ENCODE measurements at places on chromosomes 12 and 14.
A peak's percentile ranks its signal among the peaks of the same experiment; 100 is the strongest.

GRCh38 chr12:69873429-69873828 lies 48.4 kb downstream of the MYRFL start:
- DNase-seq = no peak

DNA sequence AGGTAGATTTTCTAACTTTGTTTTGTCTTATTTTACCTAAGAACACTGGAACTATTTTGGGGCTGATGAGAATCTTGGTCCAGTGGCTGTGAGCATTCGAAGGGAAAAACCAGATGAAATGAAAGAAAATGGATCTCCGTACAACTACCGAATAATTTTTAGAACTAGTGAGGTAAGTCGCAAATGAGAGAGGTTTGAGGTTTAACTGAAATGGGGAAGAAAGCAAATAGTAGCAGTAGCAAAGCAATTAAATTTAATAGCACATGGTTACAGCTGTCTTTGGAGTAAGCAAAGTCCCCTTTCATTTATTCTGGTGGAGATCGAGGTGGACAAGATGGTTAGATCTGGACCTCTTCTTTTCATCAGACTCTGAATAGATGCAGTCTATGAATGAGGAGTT lies 313.5 kb upstream of the RGS6 start:
- no peak for DNase-seq

DNA sequence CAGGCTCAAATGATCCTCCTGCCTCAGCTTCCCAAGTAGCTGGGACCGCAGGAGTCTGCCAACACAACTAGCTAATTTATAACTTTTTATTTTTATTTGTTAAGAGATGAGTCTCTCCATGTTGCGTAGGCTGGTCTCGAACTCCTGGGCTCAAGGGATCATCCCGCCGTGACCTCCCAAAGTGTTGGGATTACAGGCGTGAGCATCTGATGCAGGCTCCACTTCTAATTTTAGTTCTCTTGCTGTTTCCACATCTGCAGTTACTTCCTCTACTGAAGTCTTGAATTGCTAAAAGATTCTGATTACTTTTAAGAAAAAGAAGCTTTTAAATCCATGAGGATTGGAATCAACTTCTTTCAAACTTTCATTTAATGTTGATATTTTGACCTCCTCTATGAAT lies 13.4 kb upstream of the SNX6 start:
- DNase-seq = no peak

- no peak for DNase-seq
These were observed 8.0 kb upstream of the ANKRD9 start for GRCh38 chr14:102517392-102518062.

- no peak for DNase-seq
These were observed 622.9 kb downstream of the DIO2 start for GRCh38 chr14:79588398-79588797.

- no peak for DNase-seq
These were observed 52.3 kb upstream of the EGLN3 start for GRCh38 chr14:34003082-34003668.

DNA sequence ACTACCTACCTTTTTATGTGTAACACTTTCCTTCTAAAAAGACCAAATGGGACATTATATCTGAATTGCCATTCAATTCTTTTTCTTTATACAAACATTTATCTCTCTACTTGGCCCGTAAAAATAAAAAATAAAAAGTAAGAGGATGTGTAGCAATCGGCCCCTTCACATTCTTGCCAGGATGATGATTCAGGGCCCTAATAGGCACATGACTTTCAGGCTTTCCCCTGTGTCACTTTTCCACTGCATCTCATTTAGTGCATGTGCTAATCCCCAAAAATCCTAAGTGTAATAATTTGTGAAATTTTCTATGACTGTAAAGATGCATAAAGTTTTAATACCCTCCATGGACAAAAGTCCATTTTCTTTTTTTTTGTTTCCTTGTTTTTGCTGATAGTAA lies 23.0 kb upstream of the ATP2B1 start:
- no peak for DNase-seq

- DNase-seq = no peak
These were observed 174.7 kb downstream of the ESR2 start for GRCh38 chr14:64119500-64119899.

- no peak for DNase-seq
These were observed 128.2 kb downstream of the SLC38A6 start for GRCh38 chr14:61109288-61109687.

- DNase-seq = peak; percentile 65
These were observed 195.8 kb downstream of the FOXN3 start for GRCh38 chr14:89221109-89221810.

GRCh38 chr14:94282991-94283723 lies 9.9 kb downstream of the SERPINA10 start:
- DNase-seq = no peak

GRCh38 chr12:132772606-132773005 lies 11.0 kb upstream of the ANKLE2 start:
- DNase-seq = no peak

DNA sequence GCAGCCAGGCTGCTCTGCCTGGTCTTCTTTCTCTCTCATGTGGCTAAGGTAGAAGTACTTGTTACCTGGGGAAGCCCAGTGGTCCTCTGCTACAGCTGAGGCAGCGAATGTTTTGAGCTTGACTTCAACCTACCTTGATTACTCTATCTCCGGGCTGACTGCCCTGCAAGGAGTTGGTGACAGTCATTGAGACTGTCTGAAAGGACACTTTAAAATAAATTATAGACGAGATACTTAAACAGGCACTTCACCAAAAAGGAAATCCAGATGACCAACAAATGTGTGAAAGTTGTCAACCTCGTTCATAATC lies 474 bp upstream of the CIT start:
- no peak for DNase-seq

DNA sequence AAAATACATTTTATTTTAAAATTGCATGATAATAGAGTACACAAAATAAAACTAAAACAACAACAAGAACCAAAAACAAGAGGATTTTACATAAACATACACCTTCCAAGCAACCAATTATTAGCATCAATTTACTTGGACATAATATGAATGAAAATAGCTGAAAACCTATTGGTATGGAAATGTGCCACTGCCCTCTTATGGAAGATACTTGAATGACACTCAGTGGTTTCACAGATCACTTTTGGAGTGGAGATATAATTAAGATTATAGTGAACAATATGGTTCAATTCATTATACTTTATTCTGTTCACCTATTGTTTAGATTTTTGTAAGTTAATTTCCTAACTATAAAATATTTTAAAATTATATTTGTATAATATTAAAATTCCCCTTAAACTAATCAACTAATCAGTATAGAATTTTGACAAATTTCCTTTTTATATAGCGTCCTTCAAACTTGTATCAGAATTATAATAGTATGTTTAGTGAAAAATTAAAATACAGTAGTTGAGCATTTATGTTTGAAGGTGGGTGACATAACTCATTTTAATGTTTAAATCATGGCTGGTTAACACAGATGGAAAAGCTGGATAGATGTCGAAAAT lies 70.1 kb downstream of the SLC6A15 start:
- DNase-seq = peak; percentile 4

- DNase-seq = peak; percentile 2
These were observed 47.2 kb upstream of the GARIN6 start for GRCh38 chr12:99600388-99600787.

GRCh38 chr14:36874396-36875138 lies 212.9 kb downstream of the PAX9 start:
- peak; percentile 68 for DNase-seq

DNA sequence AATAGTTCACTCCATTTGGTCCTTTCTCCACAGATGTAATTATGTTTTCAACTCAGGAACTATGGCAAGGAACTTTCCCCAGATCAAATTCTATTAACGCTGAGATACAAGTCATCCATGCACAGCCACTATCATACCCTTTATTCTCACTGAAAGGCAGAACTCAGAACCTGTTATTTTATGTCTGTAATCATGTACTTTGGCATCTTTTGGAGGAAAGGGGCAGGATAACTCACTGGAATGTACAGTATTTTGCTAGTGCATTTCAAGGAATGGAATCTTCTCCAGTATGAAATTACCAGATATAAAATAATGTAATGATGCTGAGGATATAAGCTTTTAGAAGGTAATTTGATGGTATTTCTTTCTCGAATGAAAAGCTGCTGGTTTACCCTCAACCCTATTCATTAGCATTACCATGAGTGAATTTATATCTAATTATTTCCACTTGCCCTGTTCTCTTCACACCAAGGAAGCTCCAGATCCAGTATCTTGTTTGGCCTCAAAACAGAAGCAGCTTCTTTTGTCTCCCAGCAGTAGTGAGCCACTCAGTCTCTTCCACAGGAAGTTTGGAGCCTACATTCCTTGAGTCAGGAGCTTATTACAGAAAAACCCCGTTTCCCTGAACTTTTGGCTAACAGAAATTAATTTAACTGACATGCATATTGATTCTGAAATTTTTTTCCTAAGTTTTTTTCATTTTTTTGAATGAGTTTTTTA lies 10.0 kb upstream of the AMHR2 start:
- DNase-seq = no peak

GRCh38 chr12:106281056-106281782 lies 21.3 kb upstream of the TCP11L2 start:
- no peak for DNase-seq

DNA sequence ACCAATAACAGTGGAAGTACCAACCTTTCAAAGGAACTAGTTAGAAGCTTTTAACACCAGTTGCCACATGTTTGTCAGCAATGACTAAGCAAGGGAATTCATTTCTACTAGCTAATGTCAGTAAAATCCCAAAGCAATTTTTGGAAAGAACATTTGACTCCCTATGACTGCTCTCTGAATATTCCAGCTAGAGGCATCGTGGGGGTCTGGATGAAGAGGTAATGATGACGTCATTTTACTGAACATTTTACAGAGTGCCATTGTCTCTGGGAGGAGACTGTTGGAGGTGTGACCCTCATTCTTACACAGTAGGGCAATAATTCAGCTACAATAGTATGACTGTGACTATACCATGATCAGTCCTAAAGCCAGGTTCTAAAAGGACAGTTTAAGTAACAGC lies 204.8 kb downstream of the ITPR2 start:
- DNase-seq = no peak

GRCh38 chr12:79451978-79452377 lies 238.8 kb downstream of the PAWR start:
- no peak for DNase-seq

GRCh38 chr12:69022674-69023073 lies 89.7 kb upstream of the CPM start:
- no peak for DNase-seq

GRCh38 chr12:132702640-132703039 lies 8.0 kb upstream of the PGAM5 start:
- DNase-seq = no peak

DNA sequence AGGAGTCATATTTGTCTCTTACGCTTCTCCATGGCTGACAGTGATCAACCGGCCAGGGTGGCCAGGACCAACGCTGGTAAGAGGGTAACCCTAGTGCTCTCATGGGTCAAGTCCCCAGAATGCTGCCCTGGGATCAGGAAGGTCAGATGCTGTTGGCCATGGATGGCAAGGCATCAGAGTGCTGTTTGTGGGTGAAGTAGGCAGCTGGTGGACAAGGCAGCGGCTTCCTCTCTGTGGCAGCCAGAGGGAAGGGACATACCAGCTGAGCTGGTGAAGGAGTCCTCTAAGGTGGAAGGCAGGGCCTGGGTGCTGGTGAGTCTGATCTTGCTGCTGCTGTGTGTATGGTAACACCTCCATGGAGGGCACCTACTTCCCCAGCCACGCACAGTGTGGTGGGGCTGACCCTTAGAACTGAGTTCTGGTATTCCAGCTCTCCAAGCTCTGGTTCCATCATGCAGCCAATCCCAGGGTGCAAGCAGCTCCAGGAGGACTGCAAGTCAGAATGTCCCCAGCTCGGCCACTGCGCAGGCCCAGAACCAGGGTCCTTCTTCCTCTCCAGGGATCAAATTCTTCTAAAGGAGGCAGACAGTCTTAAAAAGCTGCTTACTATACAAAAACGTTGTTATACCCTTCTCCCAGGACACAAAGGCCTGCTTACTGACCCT lies 13.4 kb upstream of the SMOC1 start:
- DNase-seq = no peak

DNA sequence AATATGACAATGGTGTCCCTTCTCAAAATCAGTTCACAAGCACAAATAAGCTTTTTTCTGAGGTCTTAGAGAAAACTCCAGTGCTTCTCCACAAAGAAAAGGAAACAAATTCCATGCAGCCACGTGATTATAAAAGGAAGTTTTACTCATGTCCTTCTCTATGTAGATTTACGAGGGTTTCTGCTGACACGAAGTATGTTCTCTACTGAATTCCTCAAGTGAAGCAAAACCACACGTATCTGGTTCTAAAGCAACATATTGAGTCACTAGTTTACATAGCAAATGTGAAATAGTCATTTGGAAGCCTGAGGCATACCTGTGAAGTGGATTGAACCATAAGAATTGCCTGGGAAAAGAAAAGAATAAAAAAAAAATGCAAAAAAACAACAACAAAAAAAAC lies 31.9 kb downstream of the BMP4 start:
- DNase-seq = no peak

DNA sequence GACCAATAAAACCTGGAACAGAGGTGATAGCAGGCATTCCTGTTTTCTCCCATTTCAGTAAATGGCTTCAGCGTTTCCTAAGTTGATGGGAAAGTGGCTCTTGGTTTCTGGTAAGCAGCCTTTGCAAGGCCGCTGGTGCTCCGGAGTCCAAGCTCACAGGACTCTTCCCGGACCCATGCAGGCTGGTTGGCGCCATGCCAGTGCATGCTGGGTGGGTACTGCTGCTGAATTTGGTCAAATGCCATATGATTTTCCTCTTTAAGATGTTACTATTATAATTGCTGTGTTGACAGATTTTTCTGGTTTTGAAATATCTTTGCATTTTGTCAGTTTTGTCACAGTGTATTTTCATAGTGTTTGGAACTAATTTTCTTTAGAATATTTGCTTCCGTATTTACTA lies 27.7 kb downstream of the PPP2R5C start:
- DNase-seq = no peak
